ENCODE measurements at places on chromosomes 11 and 22. TPM values are rescaled to one million over a fixed set of nuclear protein-coding genes. Genes with fewer than 3 reads are reported as not detected.

Gene RAB38
- total RNA-seq = 0.97 TPM

Gene ABCG4
- total RNA-seq = 0.43 TPM

Gene HBD
- 1.4 TPM for total RNA-seq

Gene KDM4F
- total RNA-seq = not detected

Gene GTSE1
- total RNA-seq = 0.19 TPM

Gene PLAAT2
- not detected for total RNA-seq

Gene POTEH
- total RNA-seq = not detected

Gene APOBEC3B
- total RNA-seq = 0.14 TPM

Gene CCDC88B
- 7.0 TPM for total RNA-seq

- no peak for DNase-seq
Measured at GRCh38 chr22:23192133-23192532, 11.8 kb downstream of the BCR start.

- no peak for DNase-seq
Measured at GRCh38 chr11:38842991-38843390, 2245.0 kb upstream of the RAG2 start.

DNA sequence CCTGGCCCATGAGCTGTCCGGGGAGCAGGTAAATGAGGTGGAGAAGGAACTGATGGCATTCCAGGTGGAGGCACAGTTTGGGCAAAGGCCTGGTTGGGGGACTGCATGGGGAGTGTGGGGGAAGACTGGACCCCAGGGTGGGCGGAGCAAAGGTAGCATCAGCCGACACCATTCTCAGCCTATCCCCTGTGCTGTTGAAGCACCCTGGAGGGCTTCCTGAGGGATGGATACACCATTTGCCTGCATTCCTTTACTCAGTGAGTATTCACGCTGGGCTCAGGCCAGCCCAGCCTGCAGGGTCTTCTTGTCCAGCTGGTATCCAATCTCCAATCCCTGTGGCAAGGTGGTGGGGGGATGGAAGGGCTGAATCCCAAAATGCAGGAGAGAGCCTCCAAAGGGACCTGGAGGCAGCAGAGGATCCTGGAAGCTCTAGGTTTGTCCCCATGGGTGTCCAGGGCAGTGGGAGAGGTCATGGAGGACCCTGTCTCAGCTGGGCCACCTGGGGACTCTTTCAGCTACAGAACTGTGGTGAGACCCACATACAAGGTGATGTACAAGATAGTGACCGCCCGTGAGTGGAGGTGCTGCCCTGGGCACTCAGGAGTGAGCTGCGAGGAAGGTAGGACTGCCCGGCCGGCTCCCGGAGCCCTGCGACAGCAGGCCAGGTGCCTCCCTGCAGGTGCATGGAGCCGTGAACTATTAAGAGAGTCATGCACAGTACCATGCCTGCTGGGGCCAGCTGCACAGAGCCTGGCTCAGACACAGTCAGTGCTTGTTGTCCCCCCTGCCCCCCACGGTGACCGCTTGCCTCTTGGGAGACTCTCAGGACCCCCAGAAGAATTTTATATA, 9.5 kb downstream of the EMID1 start:
- DNase-seq = no peak

DNA sequence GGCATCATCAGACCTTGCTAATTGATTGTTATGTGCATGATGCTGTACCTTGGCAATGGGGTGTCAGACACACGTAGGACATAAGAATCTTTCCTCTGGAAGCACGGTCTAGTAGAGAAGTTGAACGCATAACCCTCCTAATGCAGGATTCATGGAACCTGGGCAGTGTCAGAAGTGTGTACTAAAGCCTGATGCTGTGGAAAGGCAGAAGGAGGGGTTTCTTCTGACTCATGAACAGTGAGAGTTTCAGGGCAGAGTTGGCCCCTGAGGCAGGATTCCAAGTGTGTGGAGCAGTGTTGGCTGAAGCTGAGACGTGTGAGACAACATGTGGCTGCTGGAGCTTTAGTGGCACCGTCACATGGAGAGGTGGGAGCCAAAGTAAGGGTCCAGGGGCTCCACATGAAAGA, 3.5 kb downstream of the PANX1 start:
- DNase-seq = no peak

DNA sequence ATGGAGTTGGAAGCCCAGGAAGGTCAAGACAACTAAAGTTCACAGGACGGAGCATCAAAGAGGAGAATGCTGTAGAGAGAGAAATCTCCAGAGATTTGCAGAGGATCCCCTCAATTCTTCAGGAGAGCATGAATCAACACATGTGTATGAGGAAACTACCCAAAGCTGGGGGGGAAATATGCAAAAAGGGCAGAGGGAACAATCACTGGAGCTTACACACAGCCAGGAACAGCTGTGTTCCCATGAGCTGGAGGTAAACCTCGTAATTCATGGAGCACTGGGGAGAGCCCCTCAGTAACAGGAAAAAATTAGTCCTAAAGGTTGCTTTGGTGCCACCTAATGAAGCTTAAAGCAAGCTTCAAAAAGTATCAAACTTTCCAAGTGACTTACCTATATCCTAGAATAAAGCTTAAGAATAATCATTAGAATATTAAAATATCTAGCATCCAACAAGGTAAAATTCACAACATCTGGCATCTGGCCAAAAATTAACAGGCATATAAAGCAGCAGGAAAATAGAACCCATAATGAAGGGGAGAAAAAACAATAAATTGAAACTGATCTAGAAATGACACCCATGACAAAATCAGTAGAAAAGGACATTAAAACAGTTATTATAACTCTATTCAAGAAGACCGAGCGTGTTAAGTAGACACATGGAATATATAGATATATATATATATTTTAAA, 134.2 kb downstream of the STK33 start:
- DNase-seq = no peak

DNA sequence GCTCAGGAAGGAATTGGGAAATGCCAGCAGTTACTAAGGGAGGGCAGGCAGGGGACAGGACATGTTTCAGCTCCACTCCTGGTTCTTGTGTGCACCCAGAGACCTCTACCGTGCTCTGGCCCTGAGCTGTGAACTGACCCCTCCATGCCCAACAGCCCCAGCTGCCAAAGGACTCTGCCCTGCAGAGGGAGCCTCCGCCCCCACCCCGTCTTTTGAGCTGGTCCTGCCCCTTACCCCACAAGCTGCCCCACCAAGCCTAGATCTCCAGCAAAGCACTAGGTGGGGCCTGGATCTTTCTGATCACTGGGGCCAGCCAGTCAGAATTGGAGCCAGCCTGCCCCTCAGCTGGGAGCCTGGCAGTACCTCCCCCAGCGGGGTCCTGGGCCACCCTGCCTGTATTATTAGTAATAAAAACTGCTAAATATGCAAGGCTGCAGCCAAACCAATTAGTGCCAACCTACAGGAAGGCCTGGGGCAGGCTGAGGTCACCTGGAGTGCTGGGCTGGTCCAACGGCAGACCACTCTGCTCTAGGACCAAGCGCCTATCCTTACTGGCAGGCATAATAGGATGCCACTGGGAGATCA, 23.9 kb upstream of the DRICH1 start:
- peak; percentile 63 for DNase-seq

DNA sequence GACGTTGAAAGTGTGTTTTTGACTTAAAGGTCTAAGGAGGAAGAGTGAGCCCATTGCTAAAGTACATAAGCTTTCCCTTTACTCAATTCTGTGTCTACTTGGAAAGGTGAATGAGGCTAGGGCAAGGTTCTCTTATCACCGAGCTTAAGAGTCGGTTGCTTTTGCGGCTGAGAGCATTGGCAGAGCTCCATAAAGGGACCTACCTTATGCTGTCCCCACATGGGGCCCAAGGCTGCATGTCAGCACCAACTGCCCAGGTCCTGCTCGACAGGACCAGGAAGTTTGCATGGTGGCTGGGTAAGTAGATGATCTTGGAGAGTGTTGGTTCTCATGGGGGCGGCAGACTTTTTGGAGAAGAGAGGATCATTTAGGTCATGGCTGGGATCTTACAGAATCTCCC, 91.2 kb downstream of the ZBTB16 start:
- peak; percentile 23 for DNase-seq

GRCh38 chr11:104602643-104603042, 295.6 kb downstream of the CASP12 start:
- no peak for DNase-seq

DNA sequence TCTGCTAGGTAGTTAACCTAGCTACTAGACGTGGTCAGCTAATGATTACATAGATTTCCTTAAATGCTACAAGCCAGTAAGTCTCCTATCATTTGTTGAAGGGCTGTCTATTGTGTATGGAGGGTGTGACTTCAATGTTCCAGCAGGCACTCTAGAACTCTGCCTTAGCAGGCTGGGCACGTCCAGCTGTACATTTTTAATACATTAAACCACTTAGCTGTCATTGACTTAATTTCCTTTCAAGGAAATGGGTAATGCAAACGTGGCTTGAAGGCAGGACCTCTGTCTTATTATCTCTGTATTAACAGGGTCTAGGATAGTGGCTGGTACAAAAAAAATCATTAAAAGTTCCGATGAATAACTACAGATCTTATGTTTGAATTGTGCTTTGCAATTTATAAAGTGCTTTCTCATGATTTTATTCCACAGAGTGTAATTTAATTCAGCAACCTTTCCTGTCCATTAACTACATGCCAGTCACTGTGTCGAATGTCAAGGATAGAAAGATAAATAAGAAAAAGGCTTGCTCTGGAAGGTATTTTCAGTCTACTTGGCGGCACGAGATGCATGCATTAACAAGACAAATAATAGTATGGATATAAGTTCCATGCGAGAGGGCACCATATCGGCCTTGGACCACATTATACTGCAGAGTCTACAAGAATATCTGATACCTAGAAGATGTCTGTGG, 60.3 kb downstream of the APOL3 start:
- peak; percentile 5 for DNase-seq

DNA sequence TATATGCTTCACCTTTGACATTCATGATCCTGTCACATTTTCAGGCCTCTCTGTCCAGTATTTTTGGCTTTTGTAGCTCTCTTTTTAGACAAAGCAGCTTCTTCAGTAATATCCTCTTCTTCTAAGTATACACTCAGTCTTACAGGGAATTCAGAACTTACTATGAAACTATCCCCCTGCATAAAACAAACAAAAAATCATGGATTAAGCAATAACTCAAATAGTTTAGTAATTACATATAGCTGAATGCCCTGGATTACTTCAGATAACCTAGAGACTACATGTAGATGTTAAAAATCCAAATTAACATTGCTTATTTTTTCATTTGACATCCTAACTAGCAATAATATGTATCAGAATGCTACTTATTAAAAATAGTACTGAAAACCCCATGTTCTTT, 5.2 kb downstream of the TAF1D start:
- DNase-seq = no peak

DNA sequence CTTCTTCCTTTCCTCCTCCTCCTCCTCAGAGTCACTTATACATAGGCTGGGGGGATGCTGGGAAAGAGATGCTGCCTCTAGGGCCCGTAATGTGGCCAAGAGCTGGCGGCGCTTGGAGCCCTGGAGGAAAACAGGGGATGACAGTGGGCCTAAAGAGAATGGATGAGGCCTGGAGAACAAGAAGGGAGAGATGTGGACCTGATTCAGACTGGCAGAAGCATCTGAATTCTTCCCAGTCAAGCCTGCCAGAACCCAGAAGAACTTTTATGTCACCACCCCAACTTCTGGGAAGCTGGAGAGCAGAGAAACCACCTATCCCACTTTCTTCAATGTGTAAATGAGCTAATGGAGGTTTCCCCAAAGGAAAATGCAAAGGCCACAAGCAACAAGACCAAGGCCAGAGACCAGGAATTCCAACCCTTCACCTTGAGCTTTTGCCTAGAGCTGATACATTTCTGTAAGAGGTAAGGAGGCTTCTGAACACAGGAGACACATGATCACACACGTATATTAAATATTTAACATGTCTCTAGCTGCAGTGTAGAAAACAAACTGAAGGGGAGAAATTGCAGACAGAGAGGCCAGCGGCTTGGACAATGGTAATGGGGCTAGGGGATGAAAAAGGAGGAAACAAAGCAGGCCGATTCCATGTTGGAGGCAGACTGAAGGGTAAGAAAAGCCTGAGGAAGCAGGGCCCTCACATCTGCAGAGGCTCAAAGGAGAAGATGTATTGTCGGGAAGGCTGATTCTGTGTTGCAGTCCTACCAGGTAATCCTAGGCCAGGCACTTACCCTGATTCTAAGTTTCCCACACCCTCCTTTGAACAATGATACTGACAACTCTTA, 1.1 kb downstream of the RRP8 start:
- no peak for DNase-seq

GRCh38 chr11:77411717-77412441, 62.0 kb downstream of the PAK1 start:
- DNase-seq = peak; percentile 97

All from posterior vena cava (tissue), 2 donors.